NCI-H1092 treated with DMSO at 0.1 percent for 48 hours (cell line): ENCODE measurements at places on chromosomes 1 and 21.

DNA sequence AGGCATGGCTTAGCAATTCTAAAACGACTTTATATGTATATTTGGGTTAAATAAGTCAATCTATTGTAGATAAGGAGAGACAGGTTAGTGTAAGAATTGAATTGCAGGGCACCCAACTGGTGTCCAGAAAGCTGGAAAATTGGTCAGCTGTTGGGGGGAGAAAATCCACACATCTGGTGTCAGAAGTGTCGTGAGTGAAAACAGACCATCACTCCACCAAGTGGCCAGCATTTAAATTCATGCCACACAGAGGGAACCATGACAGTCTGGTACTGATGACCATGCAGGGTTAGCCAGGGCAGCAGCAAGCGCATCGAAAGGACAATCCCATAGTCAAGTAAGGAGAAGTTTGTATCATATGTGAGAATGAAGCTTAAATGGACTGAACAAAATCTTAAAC, 11.7 kb downstream of the LAX1 start:
- DNase-seq = peak; percentile 18

DNA sequence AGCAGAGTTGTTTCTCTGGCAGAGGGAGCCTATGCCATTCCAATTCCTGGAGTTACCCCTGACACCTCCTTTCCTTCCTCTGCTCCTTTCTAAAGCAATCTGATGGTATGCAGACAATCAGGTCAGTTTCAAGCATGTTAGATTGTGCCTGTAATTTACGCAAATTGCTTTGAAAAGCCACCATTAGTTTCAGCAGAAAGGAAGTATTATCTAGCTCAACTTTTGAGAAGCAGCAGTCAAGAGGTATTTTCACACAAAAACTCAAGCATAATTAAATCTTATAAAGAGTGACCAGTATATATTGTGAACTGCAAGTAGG, 2.2 kb downstream of the ERRFI1 start:
- no peak for DNase-seq

DNA sequence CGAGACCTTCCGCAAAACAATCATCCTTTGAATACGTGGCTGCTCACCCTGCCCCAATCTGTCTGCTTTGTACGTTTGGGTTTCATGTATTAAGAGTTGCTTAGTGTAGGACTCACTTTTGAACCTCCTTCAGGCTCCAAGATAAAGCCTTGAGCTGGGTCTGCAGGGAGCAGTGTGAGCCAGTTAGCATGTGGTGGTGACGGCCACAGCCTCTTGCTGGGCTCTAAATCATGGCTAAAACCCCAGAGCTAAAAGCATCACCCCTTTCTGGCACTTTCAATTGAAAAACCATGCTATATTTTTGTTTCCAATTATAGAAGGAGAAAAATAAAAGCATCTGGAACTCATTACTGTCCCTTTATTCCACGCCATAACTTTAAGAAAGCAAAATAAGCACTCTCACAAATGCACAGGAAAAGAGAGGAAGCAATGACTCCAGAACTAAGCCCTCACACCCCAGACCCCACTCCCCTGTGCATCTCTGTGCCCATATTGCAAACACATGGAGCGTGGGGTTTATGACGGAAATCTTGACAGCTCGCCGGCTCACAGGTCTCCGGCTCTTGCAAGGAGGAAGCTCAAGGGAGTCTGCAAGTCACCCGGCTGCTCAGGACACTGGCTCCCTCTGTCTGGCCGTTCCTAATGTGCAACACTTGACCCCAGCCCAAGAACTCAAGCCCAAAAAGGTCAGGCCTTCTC, 135.5 kb downstream of the MIS18A start:
- DNase-seq = no peak

DNA sequence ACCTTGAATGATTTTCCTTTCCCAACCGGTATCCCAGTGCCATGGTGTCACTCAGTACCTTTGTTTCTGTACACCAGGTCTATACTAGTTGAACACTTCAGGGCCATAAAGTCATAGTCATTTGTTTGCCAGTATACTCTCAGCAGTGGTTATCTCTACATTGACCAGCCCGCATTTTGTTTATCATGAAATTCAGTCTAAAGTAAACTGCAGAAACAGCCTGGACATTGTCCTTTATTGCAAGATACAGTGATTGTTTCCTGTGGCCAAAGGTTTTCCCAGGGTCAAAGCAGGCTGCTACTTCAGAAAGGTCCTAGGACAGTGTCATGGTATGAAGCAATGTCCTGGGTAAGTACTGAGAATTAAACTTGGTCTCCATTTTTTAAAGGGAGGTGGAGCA, 407.4 kb downstream of the RWDD3 start:
- DNase-seq = no peak

DNA sequence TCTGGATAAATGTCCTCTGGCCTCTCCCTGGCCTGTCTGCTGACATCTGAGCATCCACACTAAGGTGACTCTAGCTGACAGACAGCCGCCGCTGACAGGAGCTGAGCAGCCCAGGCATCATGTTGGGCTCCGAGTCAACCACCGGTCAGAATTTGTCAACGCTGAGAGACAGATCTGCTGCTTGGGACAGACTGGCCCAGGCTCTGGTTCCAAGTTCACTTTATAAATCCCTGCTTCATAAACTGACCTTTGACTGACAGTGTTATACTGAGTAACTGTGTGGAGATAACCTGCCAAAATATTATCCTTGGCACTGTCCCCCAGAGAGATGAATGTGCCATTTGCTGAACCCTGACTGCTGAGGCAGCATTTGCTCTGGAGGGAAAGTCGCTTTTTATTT, 616.7 kb downstream of the NPHP4 start:
- DNase-seq = no peak

GRCh38 chr1:210437111-210437510, 108.4 kb downstream of the HHAT start:
- no peak for DNase-seq

DNA sequence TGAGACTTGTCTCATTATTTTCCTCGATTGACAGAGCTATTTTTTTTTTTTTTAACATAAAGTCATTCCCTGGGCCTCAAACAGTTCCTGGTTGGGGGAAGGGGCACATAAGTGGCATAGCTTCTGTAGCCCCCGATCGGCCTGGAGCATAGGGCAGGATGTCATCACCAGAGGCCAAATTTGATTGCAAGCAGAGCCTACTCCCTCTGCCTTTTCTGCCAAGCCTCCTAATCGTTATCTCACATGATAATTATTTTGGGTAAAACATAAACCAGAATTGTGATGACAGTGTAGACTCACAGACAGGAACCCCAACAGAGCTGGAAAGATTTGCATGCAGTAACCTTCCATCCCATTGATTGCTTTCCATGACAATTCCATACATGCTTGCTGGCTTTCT, 404.8 kb downstream of the PCP4 start:
- DNase-seq = no peak

GRCh38 chr21:31354604-31355443, 10.8 kb upstream of the TIAM1 start:
- DNase-seq = no peak
